ENCODE measurements at places on chromosomes 3 and 15.

- no peak for DNase-seq
Observed at GRCh38 chr3:115977866-115978265, 354.6 kb downstream of the GAP43 start.

DNA sequence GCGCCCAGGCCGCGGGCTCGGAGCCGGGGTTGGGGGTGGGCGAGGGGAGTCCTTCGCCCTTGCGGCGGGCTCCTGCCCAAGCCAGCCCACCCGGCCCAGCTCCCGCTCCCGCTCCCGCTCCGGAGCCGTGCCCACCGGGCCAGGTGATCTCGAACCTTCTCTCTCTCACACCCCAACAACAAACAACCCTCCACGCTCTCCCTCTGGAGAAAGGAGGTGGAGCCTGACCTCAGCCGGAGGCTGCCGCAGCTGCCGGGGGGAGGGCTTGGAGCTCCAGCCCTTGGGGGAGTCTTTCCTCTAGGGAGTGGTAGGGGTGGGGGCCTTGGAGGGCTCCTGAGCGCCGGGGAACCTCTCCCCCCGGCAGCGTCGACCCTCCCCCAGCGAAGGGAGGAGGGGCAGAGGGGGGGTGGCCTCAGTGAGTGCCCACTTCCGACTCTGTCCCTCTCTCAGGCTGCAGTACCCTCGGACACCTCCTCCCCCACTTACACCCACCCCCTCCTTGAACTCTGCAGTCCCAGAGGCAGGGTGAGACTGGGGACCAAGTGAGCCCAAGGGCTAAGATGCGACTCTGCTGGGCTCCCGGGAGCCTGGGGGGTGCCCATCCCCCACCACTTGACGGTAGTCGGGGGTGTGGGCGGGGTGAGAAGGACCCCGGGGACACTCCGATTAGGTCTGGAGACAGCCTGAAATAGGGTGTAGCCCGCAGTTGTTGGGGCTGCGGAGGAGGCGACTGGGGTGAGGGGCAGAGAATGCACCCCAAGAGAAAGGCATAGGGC, 4.4 kb upstream of the BAHD1 start:
- DNase-seq = no peak

GRCh38 chr3:177739461-177739860, 542.2 kb upstream of the TBL1XR1 start:
- no peak for DNase-seq

DNA sequence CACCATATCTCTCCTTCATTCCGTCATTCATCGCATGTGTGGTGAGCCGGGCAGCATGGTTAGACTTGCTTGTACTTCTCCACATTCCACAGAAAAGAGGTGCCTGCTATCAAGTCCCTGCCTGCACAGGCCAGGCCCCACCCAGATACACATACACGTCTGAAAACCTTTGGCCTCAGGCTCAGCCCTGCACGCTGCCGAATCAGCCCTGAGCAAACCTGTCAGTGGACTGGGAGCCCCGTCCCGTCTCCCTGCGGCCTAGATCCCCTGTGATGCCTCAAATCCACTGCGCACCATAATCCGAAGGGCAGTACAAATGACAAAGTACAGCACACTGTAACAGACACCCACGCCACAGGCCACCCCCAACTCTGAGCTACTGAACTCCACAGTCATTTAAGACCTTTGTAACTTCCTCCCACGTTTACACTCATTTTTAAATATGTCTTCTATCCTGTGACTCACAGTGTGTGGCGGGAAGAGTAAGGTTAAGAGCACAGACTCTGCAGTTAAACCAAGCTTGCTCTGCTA, 67.1 kb downstream of the MB21D2 start:
- DNase-seq = no peak

DNA sequence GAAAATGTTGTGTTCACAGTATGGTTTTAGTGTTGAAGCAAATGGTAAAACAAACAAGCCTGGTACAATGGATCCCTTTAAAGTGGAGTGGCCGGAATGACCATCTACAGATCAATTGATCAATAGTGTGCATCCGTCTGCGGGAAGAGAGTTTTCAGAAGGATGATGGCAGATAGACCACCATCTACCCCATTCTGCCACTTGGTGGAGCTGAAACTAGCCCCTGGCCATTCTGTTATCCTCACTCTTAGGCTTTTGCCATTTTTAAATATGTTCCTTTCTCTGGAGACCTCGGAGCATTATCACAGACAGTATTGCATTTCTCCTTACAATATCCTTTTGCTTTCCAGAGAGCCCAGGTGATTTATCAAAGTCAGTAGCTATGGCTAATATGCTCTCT, 258.9 kb upstream of the CFAP20DC start:
- no peak for DNase-seq

DNA sequence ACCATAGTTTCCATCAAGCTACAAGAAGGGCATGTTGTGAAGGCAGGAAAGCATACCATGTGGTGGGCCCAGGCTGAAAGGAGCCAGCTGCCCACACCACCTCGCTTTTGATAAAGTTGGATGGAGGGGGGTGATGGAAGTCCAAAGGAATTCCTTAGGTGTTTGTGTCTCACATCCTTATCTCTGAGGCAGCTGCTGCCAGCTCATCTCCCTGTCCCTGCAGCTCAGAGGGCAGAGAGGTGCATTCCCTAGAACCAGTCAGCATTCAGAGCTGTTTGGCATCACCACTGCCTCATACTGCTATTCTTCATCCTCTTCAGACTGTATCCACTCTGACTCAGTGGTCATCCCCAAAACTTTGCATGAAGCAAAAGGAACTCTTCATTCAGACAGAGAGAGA, 141.5 kb upstream of the BFSP2 start:
- DNase-seq = no peak

DNA sequence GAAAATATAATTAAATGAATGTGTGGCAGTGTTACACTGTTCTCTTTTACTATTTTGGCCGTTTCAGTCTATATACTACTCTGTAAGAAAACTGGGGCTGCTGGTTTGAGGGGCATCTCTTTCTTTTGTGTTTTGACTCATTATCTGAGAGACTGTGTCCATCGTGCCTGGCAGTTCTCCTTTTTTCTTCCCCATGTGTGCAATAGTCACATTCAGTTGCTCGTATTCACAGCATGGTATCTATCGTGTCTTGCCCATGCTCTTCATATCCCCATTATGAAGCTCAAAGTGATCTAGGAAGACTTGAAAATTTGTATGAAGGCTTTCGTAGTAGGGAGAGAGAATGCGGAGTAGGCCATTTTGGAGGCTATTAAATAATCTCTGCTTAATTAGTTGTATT, 29.8 kb upstream of the FAH start:
- DNase-seq = no peak

GRCh38 chr15:29142129-29142747, 127.4 kb downstream of the NSMCE3 start:
- DNase-seq = no peak

DNA sequence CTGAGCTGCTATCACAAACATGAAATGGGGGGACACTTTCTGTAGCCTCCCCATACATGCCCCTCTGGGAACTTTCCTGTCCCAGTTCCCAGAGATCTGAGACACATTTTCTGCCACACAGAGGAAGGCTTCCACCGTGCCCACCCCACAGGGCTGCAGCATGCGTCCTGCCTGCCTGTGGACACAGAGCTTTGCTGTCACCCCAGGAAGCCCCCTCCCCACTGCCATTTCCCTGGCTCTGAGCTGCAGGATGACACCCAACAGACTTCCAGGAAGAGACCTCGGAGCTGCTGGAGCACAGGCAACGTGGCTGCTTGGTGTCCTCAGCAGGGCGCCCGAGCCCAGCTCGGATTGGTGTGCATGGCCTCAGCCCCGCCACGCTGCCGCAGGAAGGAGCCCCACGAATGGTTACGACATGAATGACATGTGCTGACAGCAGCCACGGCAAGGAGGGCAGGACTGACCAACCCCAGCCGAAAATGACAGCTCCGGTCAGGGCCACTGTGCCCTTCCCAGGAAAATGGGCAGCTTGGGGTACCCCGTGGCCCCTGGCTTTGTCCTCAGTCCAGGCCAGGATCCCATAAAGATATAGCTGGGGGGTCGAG, 81.3 kb downstream of the VGLL4 start:
- DNase-seq = no peak

DNA sequence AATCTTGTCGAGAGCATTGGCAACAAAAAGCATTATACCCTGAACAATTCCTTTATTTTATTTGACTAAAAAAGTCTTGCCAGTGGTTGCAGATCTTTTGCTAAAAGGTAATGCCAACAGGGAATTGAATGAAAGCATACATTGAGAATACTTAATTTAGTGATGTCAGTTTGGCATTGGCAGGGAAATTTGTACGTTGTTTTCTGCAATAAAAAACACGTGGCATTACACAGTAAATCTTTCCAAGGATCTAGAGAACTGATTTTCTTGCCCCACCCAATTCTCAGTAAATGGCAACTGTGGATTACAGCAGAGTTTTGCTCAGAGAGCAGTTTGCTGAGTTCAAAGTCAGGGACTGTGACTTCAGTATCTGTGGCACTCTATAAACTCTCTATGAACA, 38.3 kb upstream of the IGSF10 start:
- no peak for DNase-seq

GRCh38 chr3:111669926-111670630, 74.9 kb upstream of the ZBED2 start:
- no peak for DNase-seq

DNA sequence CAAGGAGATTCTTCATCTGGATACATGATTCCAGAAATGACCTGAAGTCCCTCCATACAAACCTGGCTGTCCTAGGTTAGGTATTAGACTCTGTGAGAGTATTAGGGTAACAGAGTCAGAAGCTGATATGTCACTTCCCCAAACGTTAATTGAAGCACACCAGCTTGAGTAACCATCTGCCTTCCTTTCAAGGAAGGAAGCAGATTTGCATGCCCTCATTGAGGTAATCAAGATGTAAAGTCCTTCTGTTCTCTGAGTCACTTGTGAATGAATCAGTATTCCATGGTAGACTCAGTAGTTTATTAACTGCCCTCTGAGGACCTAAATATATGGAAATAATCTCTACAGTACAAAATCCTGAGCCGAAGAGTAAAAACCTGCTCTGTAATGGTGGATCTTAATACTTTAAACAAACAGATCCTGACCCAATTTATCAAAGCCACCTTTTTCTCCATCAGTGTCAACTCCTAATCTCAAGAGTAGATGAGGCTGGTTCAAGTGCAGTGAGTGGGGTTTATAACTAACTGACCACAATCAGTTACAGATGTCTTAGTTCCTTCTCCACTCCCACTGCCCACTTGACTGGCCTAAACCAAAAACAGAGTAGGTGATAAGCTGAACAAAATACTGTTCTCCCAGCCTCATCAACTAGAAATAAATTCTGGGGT, 246.2 kb upstream of the CHRM5 start:
- DNase-seq = no peak

DNA sequence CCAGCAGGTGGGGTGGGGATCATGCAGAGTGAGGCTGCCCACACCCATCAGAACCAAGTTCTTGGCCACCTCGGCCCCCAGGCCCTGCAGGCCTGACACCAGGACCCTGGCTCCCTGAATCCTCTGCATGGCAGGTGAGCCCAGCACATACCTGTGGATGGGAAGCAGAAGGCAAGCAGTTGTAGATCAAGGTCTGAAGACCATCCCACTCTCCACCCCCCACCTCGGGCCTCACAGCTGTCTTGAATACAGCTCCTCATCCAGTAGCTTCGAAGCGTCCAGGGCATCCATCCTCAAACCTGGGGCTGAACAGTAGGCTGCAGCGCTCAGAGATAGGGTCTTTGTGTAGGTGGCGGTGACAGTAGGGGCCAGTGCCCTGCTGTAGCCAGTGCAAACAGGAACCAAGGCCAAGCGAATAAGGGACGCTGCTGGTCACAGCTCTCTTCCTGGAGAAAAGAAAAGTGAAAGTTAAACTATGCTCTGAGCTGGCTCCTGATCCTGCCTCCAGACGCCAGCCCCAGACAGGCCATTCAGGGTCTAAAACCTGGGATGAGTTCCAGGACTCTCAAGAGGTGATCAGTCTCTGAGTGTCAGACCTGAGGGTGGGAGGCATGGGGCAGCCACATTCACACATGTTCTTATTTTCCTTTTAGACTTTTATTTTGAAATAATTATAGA, at the start of gene UBA7:
UBA7 (minus strand) TSS at position 457 of the 678 bp plus-strand sequence; CDS start at position 291, 166 bp downstream.
- DNase-seq = peak; percentile 16

- DNase-seq = no peak
Observed at GRCh38 chr3:168066882-168067281, 28.8 kb downstream of the GOLIM4 start.

Data from DMS153 (cell line).